ENCODE measurements at places on chromosomes 6 and 20. TPM values are rescaled to one million over a fixed set of nuclear protein-coding genes. Genes with fewer than 3 reads are reported as not detected.
A peak's percentile ranks its signal among the peaks of the same experiment; 100 is the strongest.

- peak overlapping the region; percentile 84 for H3K27ac ChIP-seq
- no peaks in the 10 kb centered on the region for H3K27me3 ChIP-seq
- peaks cover 27% of the 10 kb centered on the region for H3K4me1 ChIP-seq
- H3K4me3 ChIP-seq: no peak overlapping the region
- peak; percentile 78 for DNase-seq
- H3K36me3 ChIP-seq: no peaks in the 10 kb centered on the region
Observed at GRCh38 chr6:106546691-106547414, 82.4 kb downstream of the RTN4IP1 start.

DNA sequence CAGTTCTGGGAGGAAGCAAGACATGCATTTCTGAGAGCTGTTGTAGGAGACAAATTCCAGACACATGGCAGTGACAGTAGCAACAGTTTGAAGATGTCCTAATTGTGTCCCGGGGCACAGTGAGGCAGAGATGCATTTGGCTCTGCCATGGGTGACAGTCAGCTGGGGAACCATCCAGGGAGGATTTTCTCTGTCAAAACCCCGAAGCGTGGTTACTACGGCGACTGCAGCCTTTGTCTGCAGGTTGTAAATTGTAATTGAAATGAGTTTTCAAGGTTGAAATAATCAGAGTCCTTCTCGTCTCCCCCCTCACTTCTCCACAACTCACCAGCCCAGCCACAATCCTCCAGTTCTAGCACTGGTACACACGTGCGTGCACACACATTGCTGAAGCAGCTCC lies 100.1 kb downstream of the GRM4 start:
- no peaks in the 10 kb centered on the region for H3K36me3 ChIP-seq
- no peak for DNase-seq
- H3K4me3 ChIP-seq: no peak overlapping the region
- H3K27ac ChIP-seq: no peak overlapping the region

DNA sequence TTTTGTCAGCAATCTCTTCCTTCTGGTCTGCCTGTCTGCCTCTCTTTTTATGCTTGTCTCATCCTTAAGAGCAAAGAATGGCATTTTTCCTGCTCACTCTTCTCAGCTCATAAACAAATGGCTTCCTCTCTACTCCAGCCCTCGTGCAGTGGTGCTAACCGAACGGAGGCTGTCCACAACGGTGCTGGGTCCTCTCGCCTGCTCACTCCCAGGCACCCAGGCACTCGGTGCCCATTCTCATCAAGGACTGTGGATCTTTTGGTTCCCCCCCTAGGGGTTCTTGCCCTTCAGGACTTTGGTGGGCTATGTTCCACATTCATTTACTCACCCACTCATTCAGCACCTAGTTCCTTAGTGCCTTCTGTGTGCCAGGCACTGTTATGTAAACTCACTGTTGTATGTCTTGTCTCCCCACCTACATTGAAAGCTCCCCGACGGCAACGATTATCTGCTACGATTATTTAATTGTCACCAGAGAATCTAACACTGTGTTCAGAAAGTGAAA lies 113.9 kb downstream of the FYN start:
- peaks cover 52% of the 10 kb centered on the region for H3K4me1 ChIP-seq
- peak overlapping the region; percentile 84 for H3K27ac ChIP-seq
- no peak for DNase-seq
- peaks cover 4% of the 10 kb centered on the region for H3K36me3 ChIP-seq

DNA sequence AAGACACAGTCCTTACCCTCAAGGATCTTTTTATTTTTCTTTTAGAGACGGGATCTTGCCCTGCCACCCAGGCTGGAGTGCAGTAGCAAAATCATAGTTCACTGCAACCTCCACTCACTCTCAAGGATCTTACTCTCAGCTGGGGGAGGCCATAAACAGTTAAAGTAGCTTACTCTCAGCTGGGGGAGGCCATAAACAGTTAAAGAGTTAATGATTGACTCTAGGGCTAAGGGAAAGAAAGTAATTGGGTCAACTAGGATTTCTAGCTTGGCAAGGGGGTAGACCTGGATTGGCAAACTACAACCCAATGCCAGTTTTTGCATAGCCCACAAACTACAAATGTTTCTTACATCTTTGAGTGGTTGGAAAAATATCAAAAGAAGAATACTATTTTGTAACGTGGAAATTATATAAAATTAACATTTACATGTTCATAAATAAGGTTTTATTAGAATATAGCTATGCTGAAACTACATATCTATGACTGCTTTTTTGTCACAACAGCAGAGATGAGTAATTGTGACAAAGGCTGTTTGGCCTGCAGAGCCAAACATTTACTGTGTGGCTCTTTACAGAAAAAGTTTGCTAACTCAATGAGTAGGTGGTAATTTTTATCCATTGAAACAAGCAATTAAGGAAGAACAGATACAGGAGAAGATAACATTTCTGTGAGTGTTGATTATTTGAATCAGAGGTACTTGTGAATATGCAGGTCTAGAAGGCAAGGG lies 46.4 kb downstream of the PTPRA start:
- H3K27ac ChIP-seq: no peak overlapping the region
- no peaks in the 10 kb centered on the region for H3K27me3 ChIP-seq
- no peak for DNase-seq
- H3K36me3 ChIP-seq: peaks cover 4% of the 10 kb centered on the region

GRCh38 chr20:17873410-17874270 lies 95.0 kb downstream of the SNX5 start:
- H3K27ac ChIP-seq: no peak overlapping the region
- no peak overlapping the region for H3K4me3 ChIP-seq
- DNase-seq: peak; percentile 93
- H3K27me3 ChIP-seq: no peaks in the 10 kb centered on the region
- H3K4me1 ChIP-seq: peaks cover 18% of the 10 kb centered on the region

The TULP4 gene
- 91.2 TPM for total RNA-seq
